ENCODE measurements at places on chromosomes 7 and 10.

GRCh38 chr7:42143711-42144600 lies 93.1 kb downstream of the GLI3 start:
- no peaks in the 10 kb centered on the region for H3K36me3 ChIP-seq
- H3K4me3 ChIP-seq = no peak overlapping the region
- no peak for DNase-seq
- H3K27me3 ChIP-seq = no peaks in the 10 kb centered on the region

- no peaks in the 10 kb centered on the region for H3K4me1 ChIP-seq
- H3K4me3 ChIP-seq = no peak overlapping the region
- DNase-seq = peak; percentile 31
- H3K27ac ChIP-seq = no peak overlapping the region
- no peaks in the 10 kb centered on the region for H3K27me3 ChIP-seq
These were observed 19.9 kb downstream of the ANKRD22 start for GRCh38 chr10:88831709-88832108.

DNA sequence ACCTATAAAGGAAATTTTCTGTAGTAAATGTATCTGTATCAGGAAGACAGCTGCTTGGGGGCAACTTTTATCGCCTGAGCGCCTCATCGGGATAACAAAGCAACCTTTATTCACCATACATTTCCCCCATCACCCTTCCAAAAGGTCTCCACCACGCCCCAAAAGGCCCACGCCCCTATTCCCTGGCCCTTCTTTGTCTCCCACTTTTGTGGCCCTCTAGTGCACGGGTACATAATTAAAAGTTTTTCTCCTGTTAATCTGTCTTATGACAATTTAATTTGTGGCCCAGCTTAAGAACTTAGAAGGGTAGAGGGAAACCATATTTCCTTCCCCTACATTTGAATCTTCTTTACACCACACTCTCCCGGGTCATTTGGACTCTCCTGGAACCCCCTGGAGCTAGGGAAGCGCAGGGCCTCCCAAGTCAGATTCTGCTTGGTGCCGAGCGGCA lies 625 bp downstream of the RP9 start:
- H3K27me3 ChIP-seq = no peaks in the 10 kb centered on the region
- peaks cover 4% of the 10 kb centered on the region for H3K4me1 ChIP-seq
- peak overlapping the region; percentile 82 for H3K27ac ChIP-seq
- DNase-seq = peak; percentile 29
- H3K4me3 ChIP-seq = peak overlapping the region; percentile 86

DNA sequence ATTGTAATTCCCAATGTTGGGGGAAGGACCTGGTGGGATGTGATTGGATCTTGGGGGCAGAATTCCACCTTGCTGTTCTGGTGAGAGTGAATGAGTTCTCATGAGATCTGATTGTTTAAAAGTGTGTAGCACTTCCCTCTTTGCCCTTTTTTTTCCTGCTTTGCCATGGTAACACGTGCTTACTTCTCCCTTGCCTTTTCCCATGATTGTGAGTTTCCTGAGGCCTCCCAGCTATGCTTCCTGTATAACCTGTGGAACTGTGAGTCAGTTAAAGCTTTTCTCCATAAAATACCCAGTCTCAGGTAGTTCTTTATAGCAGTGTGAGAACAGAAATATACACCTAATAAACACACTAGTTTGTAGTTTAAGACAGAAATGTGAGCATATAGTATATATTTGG lies 166.8 kb upstream of the MAGI2 start:
- no peak overlapping the region for H3K4me3 ChIP-seq
- no peak for DNase-seq
- no peaks in the 10 kb centered on the region for H3K4me1 ChIP-seq
- no peaks in the 10 kb centered on the region for H3K27me3 ChIP-seq
- H3K36me3 ChIP-seq = no peaks in the 10 kb centered on the region
- H3K27ac ChIP-seq = no peak overlapping the region

- H3K36me3 ChIP-seq = no peaks in the 10 kb centered on the region
- no peak overlapping the region for H3K4me3 ChIP-seq
- H3K4me1 ChIP-seq = no peaks in the 10 kb centered on the region
- no peak for DNase-seq
- no peaks in the 10 kb centered on the region for H3K27me3 ChIP-seq
These were observed 61.5 kb upstream of the GHITM start for GRCh38 chr10:84077768-84078167.

DNA sequence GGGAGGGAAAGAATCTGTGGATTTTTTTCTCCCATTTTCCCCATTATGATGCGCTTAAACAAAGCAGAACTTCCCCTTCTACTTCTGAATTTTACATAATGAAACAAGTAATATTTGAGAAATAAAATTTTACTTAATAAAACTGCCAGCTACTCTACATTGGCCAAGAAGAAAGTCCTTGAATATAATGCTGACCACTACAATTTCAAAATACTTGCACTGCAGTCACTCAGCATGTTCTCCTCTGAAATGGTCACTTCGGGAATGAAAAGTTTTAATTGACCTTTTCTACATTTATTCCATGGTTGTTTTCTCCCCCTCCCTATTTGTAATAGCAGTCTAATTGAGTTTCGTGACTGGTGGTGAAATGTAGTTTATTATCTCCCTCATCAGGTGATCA lies 23.9 kb downstream of the GLI3 start:
- no peaks in the 10 kb centered on the region for H3K27me3 ChIP-seq
- no peak for DNase-seq
- H3K36me3 ChIP-seq = no peaks in the 10 kb centered on the region
- no peaks in the 10 kb centered on the region for H3K4me1 ChIP-seq
- no peak overlapping the region for H3K4me3 ChIP-seq
- no peak overlapping the region for H3K27ac ChIP-seq

DNA sequence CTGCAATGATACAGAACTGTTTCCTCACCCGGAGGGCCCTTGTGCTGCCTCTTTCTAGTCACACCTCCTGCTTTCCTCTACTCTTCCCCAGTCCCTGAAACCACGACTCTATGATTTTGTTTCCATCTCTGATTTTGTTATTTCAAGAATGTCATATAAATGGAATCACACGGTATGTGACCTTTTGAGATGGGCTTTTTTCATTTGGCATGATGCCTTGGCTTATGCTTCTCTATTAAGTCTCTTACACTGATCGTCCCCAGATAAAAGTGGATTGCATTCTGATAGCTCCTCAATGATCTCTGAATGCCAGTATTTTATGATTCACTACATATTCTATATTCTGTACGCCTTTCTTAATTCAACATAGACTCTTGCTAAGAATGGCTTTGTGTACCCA lies 78.2 kb downstream of the GALNT11 start:
- no peak overlapping the region for H3K4me3 ChIP-seq
- no peak overlapping the region for H3K27ac ChIP-seq
- peaks cover 26% of the 10 kb centered on the region for H3K36me3 ChIP-seq

- H3K4me1 ChIP-seq = no peaks in the 10 kb centered on the region
- H3K27ac ChIP-seq = no peak overlapping the region
- no peaks in the 10 kb centered on the region for H3K27me3 ChIP-seq
- H3K36me3 ChIP-seq = no peaks in the 10 kb centered on the region
These were observed 180.3 kb upstream of the GRB10 start for GRCh38 chr7:50962962-50963374.

DNA sequence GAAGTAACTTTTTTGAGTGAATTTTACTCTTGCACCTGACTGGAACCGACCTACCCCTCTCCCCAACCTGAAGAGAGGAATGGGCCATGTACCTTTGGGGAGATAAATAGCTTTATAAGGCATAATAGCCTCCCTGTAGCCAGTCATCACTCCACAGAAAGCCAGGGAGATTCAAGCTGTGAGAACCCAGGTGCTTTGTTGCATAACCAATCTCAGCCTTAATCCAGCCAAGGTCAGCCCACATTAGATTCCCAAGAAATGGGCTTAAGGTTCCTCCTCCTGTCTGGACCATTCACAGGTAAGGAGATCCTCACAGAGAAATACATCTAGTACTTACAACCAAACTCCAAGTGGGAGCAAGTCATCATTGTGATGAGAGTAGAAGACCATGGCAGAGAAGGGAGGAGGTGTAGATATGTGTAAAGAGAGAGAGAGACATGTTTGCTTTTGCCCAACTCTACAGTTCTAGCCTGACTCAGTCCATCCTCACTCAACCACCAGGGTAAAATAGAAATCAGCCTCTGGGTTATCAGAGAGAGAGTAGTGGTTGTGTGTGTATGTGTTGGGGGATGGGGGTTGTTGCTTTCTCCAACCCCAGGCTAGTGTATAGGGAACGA lies 23.6 kb downstream of the SKIDA1 start:
- peaks cover 14% of the 10 kb centered on the region for H3K27me3 ChIP-seq
- no peak overlapping the region for H3K4me3 ChIP-seq
- no peak for DNase-seq
- no peaks in the 10 kb centered on the region for H3K36me3 ChIP-seq

- no peak overlapping the region for H3K4me3 ChIP-seq
- H3K27me3 ChIP-seq = no peaks in the 10 kb centered on the region
- H3K4me1 ChIP-seq = peaks cover 36% of the 10 kb centered on the region
- no peaks in the 10 kb centered on the region for H3K36me3 ChIP-seq
These were observed 14.2 kb upstream of the PDCD4 start for GRCh38 chr10:110857265-110858171.

GRCh38 chr10:122632031-122632430 lies 67.6 kb downstream of the C10orf120 start:
- H3K27me3 ChIP-seq = no peaks in the 10 kb centered on the region
- H3K27ac ChIP-seq = no peak overlapping the region
- no peak for DNase-seq
- peaks cover 3% of the 10 kb centered on the region for H3K4me1 ChIP-seq

GRCh38 chr10:110610308-110610774 lies 33.8 kb upstream of the RBM20 start:
- no peaks in the 10 kb centered on the region for H3K27me3 ChIP-seq
- peak; percentile 81 for DNase-seq
- H3K4me3 ChIP-seq = no peak overlapping the region
- H3K4me1 ChIP-seq = no peaks in the 10 kb centered on the region
- no peak overlapping the region for H3K27ac ChIP-seq

- no peak overlapping the region for H3K27ac ChIP-seq
- H3K4me1 ChIP-seq = no peaks in the 10 kb centered on the region
- no peaks in the 10 kb centered on the region for H3K27me3 ChIP-seq
- no peaks in the 10 kb centered on the region for H3K36me3 ChIP-seq
- no peak overlapping the region for H3K4me3 ChIP-seq
These were observed 116.8 kb downstream of the MGMT start for GRCh38 chr10:129583831-129584230.

GRCh38 chr7:48964074-48964473 lies 39.7 kb downstream of the CDC14C start:
- H3K27me3 ChIP-seq = no peaks in the 10 kb centered on the region
- no peaks in the 10 kb centered on the region for H3K36me3 ChIP-seq
- H3K4me3 ChIP-seq = no peak overlapping the region
- H3K4me1 ChIP-seq = no peaks in the 10 kb centered on the region

DNA sequence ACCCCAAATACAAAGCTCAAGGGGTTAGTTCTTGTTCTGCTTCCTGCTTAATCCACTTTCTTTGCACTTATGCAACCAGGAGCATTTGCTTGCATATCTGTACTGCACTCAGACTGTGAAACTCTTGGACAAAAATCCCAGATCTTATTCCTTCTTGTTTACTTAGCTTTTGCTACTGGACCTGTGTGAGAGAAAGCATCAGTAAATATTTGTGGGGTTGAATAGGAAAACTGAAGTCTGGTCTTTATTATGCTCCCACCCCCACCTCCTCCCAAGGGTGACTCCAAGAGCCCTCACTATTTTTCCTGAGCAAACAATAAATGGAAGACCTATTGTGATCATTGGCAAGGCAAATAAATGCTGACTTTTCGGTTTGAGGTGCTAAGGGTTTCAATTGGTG lies 57.1 kb upstream of the VSTM2A start:
- H3K4me1 ChIP-seq = no peaks in the 10 kb centered on the region
- H3K36me3 ChIP-seq = no peaks in the 10 kb centered on the region
- no peak overlapping the region for H3K27ac ChIP-seq

DNA sequence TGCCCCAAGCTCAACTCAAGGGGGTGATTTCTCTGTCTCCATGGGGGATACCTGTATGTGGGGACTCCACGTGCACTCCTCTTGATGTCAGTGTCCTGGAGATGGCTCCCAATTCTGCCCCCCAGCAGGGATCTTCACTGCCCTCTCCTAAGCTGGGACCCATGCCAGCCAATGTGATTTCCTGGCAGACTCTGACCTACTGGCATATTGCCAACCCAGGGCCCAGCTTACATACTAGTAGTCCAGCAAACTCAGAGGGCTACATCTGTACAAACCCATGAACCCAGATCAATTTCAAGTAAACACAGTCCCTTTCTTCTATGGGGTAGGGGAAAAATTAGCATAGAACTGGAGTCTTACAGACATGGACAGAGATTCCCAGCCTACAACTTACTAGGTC lies 26.2 kb upstream of the BMPR1A start:
- DNase-seq = no peak
- no peak overlapping the region for H3K27ac ChIP-seq
- no peaks in the 10 kb centered on the region for H3K27me3 ChIP-seq
- H3K4me3 ChIP-seq = no peak overlapping the region
- H3K36me3 ChIP-seq = no peaks in the 10 kb centered on the region

- H3K4me1 ChIP-seq = no peaks in the 10 kb centered on the region
- H3K4me3 ChIP-seq = no peak overlapping the region
- no peak overlapping the region for H3K27ac ChIP-seq
- H3K27me3 ChIP-seq = no peaks in the 10 kb centered on the region
- no peak for DNase-seq
These were observed 9.1 kb upstream of the DENND2A start for GRCh38 chr7:140649556-140650205.

DNA sequence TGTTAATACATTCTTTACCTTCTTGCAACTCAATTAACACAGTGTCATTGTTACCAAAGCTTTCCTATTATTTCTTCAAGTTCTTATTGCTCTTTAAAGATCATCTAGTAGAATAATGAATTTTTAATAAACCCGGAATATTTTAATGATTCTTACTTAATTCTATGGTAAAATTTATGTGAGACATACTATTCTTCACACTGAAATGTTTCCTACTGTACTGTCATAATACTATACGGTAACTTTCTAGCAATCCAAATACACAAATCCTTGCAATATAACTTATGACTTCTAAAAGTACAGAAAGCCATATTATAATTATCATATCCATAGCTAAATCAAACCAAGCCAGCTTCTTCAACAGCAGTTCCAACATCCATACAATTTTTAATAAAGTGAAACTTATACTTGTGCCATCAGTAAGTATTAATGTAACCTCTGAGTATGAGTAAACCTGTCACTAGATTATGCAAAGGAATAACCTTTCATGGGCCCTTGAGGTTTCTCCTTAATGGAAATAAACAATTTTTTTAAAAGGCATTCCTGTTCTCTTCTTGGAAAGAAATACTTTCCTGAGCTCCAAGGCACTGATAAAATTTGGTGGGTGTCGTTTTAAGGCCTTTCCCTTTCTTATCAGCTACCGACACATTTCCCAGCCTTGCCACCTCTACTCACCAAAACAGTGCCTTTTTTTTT lies 87.4 kb downstream of the IMMP2L start:
- H3K4me1 ChIP-seq = no peaks in the 10 kb centered on the region
- no peaks in the 10 kb centered on the region for H3K27me3 ChIP-seq
- no peak overlapping the region for H3K4me3 ChIP-seq
- no peak for DNase-seq
- no peak overlapping the region for H3K27ac ChIP-seq
- no peaks in the 10 kb centered on the region for H3K36me3 ChIP-seq

- H3K4me1 ChIP-seq = no peaks in the 10 kb centered on the region
- no peak for DNase-seq
- H3K4me3 ChIP-seq = no peak overlapping the region
These were observed 450.6 kb upstream of the AUTS2 start for GRCh38 chr7:69147631-69148030.

All from small intestine (tissue), 16 donors.